Stimulated activated naive CD4-positive, alpha-beta T cell treated with Interleukin-2 at 50 U/mL for 16 hours (primary cell): ENCODE measurements at places on chromosomes 1 and 21.

GRCh38 chr21:29221253-29221744 is 77.4 kb upstream of the BACH1 start:
- DNase-seq = no peak

GRCh38 chr21:28538987-28539622 is 453.6 kb downstream of the LTN1 start:
- no peak for DNase-seq

DNA sequence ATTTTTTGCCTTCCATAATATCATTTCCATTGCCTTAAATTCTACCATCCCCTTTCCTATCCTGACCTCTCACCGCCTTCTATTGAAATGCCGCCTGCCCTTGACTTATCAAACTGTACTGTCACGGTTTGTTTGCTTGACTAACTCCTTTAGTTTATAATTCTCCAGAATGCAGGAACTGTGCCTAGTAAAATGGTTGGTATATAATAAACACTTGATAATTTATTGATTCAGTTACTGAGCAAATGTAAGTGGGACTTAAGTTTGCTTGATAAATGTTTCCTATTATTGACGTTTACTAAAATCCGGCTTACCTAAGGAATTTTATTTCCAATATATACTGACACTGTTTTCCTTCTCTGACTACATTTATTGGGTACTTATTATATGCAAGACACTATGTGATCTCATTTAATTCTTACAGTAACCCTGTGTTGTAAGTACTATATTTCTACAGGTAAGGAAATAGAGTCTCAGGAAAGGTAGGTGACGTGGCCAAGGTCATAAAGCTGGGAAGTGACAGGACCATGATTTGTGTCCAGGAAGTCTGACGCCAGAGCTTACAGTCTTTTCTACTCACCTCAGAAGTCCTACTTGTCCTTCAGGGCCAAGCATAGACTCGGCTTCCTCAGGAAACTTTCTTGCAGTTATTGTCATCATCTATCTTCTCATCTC is 35.7 kb downstream of the DPT start:
- no peak for DNase-seq

- DNase-seq = no peak
Observed at GRCh38 chr1:164641353-164641730, 82.4 kb downstream of the PBX1 start.

GRCh38 chr1:197200272-197200899 is 53.9 kb upstream of the ASPM start:
- DNase-seq = peak; percentile 30

DNA sequence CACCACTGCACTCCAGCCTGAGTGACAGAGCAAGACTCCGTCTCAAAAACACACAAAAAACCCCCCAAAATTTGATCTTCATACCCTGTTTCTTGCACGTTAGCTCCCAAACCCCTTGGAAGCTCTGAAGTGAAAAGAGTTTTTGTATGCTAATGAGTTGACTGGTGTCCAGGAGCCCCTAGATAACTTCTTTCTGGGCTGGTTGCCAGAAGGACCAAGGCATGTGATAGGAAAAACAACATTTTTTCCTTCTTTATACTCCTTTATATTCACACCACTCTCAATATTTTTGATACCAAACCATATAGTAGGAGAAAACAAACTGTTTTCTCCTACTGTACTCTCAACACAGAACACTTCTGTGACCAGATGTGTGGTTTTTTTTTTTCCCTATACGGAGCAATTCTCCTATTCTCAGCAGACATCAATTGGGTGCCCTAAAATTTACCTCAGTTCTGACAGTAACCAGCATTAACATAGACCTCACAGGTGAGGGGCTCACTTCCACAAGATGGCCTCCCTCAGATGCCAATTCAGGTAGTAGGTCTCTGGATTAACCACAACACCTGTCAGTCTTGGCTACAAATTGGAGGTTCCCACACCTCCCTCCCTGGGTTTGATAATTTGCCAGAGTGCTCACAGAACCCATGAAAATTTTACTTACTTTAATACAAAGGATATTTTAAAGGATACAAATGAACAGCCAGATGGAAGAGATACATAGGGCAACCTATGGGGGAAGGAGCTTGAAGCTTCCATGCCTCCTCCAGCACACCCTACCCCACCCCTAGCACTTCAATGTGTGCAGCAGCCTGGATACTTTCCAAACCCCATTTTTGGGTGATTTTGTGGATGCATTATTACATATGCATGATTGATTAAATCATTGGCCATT is 25.6 kb downstream of the ZYG11B start:
- no peak for DNase-seq

- peak; percentile 97 for DNase-seq
Observed at GRCh38 chr1:182029379-182030331, 31.9 kb downstream of the ZNF648 start.
